ENCODE measurements at places on chromosomes 4 and X. TPM values are rescaled to one million over a fixed set of nuclear protein-coding genes. Genes with fewer than 3 reads are reported as not detected.

Gene ARHGEF6
- total RNA-seq, result 0.98 TPM

Gene CTAG1A
- total RNA-seq, result not detected

Gene FRAS1
- 45.3 TPM for total RNA-seq

Gene CSN1S1
- not detected for total RNA-seq

Gene NHSL2
- total RNA-seq, result 22.8 TPM

Gene TLR6
- total RNA-seq, result 0.98 TPM

Gene ATP8A1
- 13.0 TPM for total RNA-seq

Gene AKAP14
- not detected for total RNA-seq

Gene HUWE1
- total RNA-seq, result 277 TPM

Gene SMARCA1
- 116 TPM for total RNA-seq

Gene TEX11
- total RNA-seq, result not detected

Gene HSFX1
- total RNA-seq, result 1.9 TPM

Gene CENPE
- 14.2 TPM for total RNA-seq

Gene CCDC120
- total RNA-seq, result 33.5 TPM

Gene CYBB
- total RNA-seq, result 0.38 TPM

Gene AADAT
- 33.7 TPM for total RNA-seq

Gene PCDH19
- total RNA-seq, result 6.8 TPM

Gene HSFX3
- total RNA-seq, result not detected

Gene CXCL3
- 2.8 TPM for total RNA-seq

Gene IL2RG
- not detected for total RNA-seq

Gene CT45A5
- total RNA-seq, result not detected

Gene AKAP4
- not detected for total RNA-seq

Gene ACSL1
- 18.0 TPM for total RNA-seq

Gene SGMS2
- 9.2 TPM for total RNA-seq

Gene TLR2
- 2.4 TPM for total RNA-seq

Gene SMR3B
- not detected for total RNA-seq

Gene FOXR2
- not detected for total RNA-seq

Gene DCAF8L2
- total RNA-seq, result 0.11 TPM

Gene SPANXN4
- not detected for total RNA-seq

Gene NR3C2
- total RNA-seq, result 5.2 TPM

Gene HHIP
- total RNA-seq, result 4.0 TPM

Gene ETDA
- total RNA-seq, result not detected

Measured in mesothelial cell of epicardium (in vitro differentiated cells).